ENCODE measurements at places on chromosomes 2 and 18.

GRCh38 chr2:6637330-6637729 is 228.4 kb downstream of the CMPK2 start:
- DNase-seq = no peak

- DNase-seq = no peak
Measured at GRCh38 chr18:37508207-37508606, 57.4 kb downstream of the CELF4 start.

DNA sequence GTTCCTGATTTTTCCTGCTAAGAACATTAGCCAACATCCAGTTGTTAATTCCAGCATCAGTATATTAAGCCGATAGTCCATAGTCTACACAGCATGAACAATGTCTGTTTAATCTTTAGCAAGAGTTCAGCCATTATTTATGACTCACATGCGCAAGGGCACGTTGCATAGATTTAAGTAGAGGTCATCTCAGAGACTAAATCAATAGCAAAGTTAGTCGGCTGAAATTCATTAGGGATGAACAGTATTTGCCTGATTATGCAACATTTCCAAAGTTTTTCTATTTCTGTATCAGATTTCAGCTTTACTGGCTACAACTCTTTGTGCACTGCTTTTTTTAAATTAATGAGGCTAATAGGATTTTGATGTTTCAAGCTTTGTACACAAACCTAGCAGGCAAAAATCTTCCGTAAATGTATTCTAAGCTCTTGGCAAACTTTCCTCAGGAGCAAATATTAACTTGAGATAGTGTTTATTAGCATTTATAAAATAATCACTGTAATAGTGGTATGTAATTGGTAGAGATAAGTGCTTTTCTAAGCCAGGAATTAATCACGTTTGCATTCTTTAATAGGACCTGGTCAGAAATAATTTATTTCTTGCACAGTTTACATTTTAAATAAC is 578.7 kb upstream of the ID2 start:
- no peak for DNase-seq

DNA sequence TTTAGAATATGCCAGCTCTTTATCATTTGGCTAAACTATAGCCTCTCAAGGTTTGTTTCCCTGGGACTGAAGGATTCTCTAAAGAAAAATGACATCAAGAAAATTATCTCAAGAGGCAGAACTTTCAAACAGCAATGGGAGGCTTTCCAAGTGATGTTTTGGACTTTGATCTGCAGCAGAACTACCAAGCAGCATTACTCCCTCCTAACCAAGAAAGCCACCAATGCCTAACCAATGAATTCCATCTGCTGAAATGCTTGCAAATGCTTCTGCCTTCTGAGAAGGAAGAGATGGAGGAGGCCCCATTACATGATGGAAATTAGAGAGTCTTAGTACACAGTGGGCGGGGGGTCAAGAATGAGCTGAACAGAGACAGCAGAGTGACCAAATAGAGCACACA is 95.1 kb upstream of the SLC35G4 start:
- no peak for DNase-seq

- no peak for DNase-seq
Measured at GRCh38 chr2:43186679-43187374, 39.6 kb downstream of the ZFP36L2 start.

DNA sequence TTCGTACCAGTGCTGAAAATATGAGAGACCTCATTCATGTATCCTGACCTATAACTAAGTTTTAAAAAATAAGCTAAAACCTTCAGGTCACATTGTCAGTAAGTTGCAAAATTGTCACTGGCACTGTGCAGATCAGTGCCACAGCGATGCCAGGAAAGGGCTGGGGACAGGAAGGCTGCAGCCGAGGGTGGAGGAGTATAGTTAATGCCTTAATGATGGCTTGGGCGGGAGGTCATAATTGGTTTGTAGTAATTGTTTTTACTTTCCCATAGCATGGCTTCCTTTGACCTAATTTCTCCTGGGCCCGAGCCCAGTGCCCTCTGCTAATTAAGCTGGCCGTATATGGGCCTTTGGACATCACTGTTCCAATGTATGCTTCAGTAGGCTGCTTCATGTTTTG is 47.2 kb upstream of the RAB12 start:
- DNase-seq = no peak

DNA sequence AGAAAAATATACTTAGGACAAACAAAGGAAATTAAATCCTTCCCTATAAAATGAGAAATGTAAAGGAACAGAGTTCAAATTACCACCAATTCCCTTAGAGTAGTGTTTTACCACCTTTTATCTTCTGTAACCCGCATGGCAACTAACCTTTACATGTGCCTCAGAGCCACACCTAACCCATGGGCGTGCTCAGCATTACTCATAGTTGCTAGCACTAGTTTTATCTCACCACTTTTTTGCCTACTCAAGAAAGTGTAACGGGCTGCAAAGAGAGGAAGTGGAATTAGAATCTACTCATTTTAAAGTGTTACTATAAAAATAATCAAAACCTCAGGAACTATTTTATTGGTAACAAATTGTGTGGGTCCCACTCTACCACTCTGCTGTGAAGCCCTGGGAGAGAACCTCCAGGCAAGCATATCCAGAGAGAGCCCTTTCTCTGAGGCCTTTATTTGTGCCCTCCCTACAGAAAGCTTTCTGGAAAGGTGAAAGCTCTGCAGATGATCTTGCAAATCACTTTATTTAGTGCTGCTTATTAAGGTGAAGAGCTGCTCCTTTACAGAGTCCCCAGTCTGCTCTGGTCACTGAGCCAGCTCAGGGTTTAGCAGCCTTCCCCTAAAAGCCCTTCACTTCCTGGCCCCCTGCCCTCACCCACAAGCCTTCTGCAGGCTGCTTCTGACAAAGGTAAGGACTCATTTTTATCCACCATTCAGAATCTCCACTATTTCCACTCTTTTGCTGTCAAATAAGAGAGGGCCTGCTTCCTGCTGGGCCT is 98.8 kb downstream of the TRABD2A start:
- DNase-seq = no peak

- no peak for DNase-seq
Measured at GRCh38 chr2:239122421-239123110, 274.7 kb downstream of the TWIST2 start.

Measured in astrocyte of the cerebellum (primary cell).